ENCODE measurements at places on chromosomes 3 and 15. TPM values are rescaled to one million over a fixed set of nuclear protein-coding genes. Genes with fewer than 3 reads are reported as not detected.

GRCh38 chr15:72751751-72752455 lies 31.7 kb downstream of the ADPGK start:
- no peak for DNase-seq

DNA sequence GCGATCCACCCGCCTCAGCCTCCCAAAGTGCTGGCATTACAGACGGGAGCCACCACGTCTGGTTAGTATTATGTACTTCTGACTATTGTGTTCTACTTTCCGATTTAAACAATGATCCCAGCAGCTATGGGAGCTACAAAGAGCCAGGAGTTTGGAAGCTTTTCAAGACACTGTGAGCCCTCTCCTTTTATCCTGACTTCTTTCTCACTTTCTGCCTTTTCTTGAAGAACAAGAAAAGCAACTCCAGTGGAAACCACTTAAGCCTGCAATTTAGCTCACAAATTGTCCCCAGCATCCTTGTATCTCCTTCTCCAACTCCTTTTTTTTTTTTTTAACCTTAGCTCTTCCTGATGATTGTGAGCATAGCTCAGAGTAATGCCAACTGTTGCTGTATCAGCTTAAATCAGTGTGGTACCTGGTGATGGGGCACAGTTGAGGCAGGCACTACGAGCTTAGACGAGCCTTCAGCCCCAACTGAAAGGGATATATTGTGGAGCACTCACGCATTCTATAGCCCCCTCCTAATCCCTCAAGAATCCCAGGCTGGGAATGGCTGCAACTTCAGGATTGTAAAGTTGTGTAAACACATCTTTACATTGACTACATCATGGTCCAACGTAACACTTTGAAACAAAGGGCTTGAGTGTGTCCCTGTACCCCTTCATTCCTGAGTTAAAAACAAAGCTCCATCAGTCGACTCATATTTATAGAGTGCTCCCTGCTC lies 677.0 kb downstream of the FHIT start:
- DNase-seq = no peak

- no peak for DNase-seq
These were observed 12.9 kb downstream of the B3GNT5 start for GRCh38 chr3:183265834-183266417.

- no peak for DNase-seq
These were observed 49.0 kb upstream of the DCLK3 start for GRCh38 chr3:36813305-36813704.

GRCh38 chr3:23206366-23206765 lies 3.2 kb downstream of the UBE2E2 start:
- DNase-seq = no peak

GRCh38 chr3:45412763-45413162 lies 24.4 kb downstream of the LARS2 start:
- DNase-seq = no peak

DNA sequence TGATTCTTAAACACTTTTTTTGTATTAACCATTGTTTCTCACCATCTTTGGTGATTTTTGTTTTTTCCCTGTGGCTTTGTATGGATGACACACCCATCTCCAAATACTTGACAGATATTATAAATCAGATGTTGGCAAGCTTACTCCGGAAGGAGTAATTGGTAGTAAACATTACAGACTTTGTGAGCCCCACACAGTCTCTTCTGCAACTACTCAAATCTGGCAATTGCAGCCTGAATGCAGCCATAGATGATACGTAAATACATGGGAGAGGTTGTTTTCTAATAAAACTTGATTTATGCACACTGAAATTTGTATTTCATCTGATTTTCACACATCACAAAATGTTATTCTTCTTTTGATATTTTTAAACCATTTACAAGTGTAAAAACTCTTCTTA lies 331.5 kb downstream of the ARPP21 start:
- DNase-seq = no peak

The NR2E3 gene
- total RNA-seq = not detected

The TPRG1 gene
- total RNA-seq = 6.4 TPM

GRCh38 chr3:81277853-81278252 lies 483.6 kb downstream of the GBE1 start:
- DNase-seq = no peak

- no peak for DNase-seq
These were observed 35.8 kb upstream of the ATOSA start for GRCh38 chr15:52714968-52715367.

DNA sequence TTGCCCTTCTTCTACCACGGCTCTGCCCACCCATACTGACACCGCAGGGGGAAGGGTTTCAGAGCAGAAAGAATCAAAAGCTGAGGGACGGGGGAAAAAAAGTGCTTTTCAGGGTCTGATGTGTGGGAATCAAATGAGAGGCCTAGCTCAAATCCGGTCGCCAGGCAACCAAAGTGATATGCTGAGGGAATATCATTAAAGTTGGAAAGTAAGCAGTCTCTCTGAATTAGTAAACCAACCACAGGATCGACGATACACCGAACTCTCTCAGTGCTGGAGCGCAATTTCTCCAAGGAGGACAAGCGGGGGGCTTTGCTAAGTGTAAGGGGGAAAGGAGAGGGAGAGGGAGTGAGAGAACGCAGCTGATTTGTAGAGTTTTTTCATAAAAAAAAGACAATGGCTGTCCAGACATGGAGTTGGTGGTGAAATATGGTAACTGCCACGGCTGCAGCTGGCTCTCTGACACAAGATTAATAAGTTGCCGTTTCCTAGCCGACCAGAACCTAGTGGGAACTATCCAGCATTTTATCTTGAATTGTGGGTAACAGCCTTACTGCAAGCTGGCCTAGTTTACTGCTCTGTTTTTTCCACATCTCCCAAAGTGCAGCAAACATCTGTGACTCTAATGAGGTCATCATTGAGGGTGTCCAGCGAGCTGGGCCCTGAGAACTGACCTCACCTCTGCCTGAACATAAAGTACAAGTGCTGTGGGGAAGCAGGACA lies 530.2 kb downstream of the SOX2 start:
- no peak for DNase-seq

The COL8A1 gene
- total RNA-seq = 459 TPM

The ALDH1A2 gene
- total RNA-seq = 9.3 TPM

- DNase-seq = no peak
These were observed 27.2 kb upstream of the PLSCR4 start for GRCh38 chr3:146277953-146278631.

DNA sequence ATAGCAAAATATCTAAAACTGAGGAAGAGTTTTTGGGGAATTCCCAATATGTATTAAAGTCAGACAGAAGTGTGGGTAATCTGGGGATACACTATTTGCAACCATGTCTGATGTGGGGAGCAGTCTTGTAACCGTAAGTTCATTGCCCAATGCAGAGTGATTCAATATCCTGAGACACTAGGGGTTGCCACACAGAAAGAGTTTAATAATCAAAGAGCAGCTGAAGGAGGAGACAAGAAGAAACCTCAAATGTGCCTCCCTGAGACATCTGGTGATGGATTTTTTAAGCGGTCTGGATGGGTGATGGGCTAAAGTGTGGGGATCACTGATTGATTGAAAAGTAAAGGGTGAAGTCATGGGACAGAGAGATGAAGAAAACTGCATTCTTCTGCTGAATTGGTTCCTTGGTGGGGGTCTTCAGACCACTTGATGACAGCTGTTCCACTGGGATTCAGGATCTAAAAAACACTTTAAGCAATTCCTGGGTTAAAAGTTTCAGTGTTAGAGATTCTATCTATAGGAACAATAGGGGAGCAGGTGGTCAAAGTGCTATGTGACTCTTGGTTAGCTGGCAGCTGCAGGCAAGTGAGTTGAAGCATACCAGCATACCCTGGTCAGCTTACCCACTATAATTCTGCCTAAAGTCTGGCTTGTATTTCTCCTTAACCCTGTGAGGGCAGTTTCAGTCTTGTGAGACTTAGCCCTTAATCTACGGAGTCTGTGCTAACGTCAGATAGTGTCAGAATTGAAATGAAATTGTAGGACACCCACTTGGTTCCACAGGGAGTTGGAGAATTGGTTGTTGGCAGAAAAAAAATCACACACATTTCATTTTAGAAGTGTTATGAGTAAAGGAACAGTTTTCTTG lies 425.9 kb upstream of the TGFBR2 start:
- DNase-seq = no peak

DNA sequence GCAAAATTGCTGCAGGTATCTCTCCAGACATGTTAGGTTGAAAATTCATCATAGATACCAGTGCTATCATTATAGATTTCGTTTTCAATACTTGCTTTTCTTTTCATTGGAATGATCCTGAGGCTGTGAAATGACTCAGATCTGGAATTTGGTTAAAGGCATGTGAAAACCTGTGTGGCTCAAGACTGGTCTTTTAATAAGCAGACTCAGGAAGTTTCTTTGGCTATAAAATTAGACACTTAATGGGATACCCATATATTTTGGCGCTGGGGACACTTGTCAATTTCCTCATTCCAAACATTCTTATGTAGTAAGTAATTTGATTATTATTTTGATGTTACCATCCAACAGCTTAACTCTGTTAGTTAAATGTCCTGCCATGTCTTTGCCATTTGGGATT lies 1041.1 kb upstream of the GBE1 start:
- DNase-seq = no peak

The APOD gene
- total RNA-seq = 236 TPM

The MEGF11 gene
- not detected for total RNA-seq

DNA sequence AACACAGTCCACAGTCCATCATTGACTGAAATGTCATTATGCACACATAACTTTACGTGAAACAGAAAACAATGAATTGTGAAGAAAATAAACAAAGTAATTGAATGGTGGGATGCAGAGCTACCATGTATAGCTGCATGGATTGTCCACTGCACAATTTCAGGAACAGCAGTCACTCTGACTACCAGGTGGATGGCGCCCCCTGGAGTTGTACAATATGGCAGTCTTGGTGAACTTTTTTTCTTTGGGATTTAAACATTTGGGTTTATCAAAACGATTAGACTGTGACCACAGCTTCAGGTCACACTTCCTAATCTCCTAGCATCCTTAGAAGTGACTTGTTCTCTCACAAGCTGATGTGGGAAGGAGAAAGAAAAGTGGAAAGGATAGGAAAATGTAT lies 48.9 kb upstream of the TCF12 start:
- DNase-seq = no peak

GRCh38 chr3:15151166-15151565 lies 52.2 kb upstream of the RBSN start:
- DNase-seq = no peak

DNA sequence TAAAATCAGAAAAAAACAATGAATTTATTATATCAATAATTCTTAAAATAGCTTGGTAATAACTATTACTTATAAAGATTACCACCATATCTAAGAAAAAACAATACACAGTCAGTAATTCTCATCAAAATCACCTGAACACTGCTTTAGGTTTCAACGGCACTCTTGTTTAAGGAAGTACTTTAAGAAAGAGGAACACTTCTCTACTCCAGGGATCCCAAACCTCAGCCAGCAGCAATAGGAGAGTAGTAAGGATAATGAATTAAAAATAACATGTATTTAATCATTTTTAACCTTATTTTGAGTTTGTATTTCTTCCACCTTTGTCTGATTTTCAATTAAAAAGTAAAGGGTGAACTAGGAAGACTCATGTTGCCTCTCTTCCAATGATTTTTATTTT lies 494.0 kb upstream of the NR2F2 start:
- DNase-seq = no peak

GRCh38 chr3:47605652-47606051 lies 27.0 kb upstream of the CSPG5 start:
- no peak for DNase-seq

- DNase-seq = no peak
These were observed 9.1 kb upstream of the FEM1B start for GRCh38 chr15:68268405-68268804.

DNA sequence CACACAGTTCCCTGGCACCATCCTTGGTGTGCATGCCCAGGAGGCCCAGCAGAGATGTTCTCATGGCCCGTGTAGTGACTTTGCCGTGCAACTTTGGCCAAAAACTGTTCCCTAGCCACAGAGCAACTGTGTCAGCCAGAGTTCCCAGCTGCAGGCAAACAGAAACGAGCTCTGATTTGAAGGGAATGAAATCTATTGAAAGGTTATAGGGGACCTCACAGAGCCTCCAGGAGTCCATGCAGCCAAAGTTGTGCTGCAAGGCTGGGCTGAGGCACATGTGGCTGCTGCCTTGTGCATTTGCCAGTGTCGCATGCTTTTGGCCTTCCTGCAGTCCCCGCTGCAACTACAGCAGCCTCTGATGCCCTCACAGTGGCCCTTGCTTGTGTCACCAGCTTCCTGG lies 70.5 kb downstream of the PLXNA1 start:
- DNase-seq = no peak

The MESP2 gene
- total RNA-seq = not detected

DNA sequence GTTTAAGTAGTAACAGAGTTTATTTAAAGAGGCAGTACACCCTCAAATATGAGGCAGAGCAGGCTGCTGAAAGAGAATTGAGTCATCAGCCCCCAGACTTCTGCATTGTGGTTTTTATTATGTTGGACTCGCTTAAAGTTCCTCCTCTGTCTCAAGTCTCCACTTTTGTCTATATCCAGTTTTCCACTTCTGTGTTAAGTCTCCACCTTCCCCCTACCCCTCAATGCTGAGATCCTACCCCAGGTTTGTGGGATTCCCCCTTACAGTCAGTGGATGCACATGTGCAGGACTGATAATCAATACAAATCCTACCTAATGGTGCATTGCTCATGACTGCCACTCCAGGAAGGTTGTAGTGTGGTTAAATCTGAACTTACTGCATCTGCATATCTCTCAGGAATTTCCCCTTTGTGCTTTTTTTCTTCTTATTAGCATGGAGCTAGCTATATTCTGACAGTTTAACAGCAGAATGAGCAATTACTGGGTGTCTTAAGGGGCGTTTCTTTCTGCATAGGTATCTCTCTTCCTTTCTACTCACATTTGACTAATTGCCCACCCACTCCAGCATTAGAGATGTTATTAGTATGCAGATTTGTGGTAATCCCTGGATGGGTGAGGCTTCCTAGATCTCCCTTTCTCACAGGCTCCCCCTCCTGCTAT lies 11.9 kb upstream of the CD200R1L start:
- no peak for DNase-seq

GRCh38 chr15:52493968-52494367 lies 34.7 kb downstream of the MYO5A start:
- DNase-seq = no peak

GRCh38 chr3:151227266-151227806 lies 24.3 kb upstream of the GPR171 start:
- DNase-seq = no peak

The MORC1 gene
- total RNA-seq = not detected

DNA sequence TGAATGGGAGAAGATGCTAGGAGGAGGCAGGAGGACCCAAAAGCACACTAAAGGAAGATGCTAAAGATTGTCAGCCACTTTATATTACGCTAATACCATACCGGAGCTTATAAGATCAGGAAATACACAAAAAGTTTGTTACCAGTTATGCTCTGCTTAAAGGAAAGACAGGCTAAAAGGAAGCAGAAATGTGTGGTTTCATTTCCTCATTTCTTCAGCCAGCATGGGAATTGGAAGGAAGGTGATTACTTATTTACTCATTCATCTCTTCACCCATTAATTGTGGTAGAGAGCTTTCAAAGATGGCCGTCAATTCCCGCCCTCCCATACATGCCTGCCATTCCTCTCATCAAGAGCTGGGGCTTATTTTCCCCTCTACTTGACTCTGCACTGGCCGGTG lies 26.7 kb upstream of the TMEM158 start:
- no peak for DNase-seq

The TM4SF4 gene
- not detected for total RNA-seq
